NCI-H2171 (cell line): ENCODE measurements at places on chromosomes 1 and 21.

- no peak for DNase-seq
These were observed 423.3 kb upstream of the OLFM3 start for GRCh38 chr1:102420034-102420433.

GRCh38 chr1:33494929-33495328, 22.5 kb downstream of the ZSCAN20 start:
- DNase-seq: no peak

GRCh38 chr1:7743346-7743745, 27.8 kb upstream of the VAMP3 start:
- no peak for DNase-seq

DNA sequence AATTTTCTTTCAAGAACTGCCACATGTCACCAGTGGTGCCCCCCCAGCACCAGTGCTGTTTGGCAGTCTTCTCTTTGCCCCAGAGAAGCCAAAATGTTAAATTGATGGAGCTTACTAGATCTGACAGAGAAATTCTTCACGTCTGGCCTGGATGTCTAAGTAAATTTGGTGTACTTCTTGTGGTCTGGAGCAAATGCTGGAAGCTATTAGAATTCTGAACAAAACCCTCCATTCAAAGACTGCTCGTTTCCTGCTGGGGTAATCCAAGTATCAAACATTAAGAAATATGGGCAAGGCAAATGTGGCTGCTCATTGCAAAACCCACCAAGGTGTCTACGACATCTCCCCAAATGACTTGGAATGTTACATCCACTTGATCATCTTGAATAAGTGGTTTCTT, 92.3 kb downstream of the ROR1 start:
- DNase-seq: no peak

DNA sequence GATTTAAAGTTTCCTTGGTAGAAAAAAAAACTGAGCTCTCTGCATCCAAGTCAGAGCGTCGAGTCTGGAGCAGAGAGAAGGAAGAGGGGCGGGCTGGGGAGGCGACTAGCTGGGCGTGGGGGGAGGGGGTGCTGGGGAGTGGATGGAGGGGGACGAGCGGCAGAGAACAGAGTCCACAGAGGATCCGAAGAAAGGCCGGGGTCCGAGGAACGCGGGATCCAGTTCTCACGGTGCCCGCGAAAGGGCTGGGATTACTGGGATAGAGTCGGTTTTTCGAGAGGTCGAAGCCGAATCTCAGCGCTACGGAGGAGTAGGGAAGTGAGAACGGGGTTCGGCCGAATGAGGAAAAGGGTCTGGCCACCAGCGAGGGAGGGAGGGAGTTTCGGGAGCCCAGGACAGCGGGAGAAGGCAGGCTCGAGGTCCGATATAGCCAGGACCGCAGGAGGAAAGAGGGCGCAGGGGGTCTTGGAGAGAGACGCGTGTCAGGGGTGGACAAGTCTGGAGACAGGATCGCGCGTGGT, 665 bp downstream of the DAB1 start:
- peak; percentile 12 for DNase-seq

GRCh38 chr1:93554883-93555872, 107.3 kb downstream of the FNBP1L start:
- DNase-seq: no peak

DNA sequence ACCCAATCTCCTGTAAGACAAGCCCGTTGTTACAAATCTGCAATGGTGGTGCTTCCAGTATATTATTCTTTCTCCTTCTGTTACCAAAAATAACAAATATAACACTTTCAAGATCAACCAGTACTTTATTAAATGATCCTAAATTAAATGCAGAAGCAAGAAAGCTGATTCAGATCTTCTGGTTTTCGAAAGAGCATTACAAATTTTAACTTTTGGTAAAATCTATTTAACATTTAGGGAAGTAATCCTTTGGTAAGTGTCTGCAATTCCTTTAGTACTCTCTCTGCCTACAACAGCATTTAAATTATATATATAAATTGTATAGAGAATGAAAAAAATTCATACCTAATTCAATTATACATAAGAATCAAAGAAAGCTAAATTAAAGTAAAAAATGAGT, 198.6 kb upstream of the HMCN1 start:
- no peak for DNase-seq

- no peak for DNase-seq
These were observed 8.3 kb upstream of the C8B start for GRCh38 chr1:56973923-56974742.

DNA sequence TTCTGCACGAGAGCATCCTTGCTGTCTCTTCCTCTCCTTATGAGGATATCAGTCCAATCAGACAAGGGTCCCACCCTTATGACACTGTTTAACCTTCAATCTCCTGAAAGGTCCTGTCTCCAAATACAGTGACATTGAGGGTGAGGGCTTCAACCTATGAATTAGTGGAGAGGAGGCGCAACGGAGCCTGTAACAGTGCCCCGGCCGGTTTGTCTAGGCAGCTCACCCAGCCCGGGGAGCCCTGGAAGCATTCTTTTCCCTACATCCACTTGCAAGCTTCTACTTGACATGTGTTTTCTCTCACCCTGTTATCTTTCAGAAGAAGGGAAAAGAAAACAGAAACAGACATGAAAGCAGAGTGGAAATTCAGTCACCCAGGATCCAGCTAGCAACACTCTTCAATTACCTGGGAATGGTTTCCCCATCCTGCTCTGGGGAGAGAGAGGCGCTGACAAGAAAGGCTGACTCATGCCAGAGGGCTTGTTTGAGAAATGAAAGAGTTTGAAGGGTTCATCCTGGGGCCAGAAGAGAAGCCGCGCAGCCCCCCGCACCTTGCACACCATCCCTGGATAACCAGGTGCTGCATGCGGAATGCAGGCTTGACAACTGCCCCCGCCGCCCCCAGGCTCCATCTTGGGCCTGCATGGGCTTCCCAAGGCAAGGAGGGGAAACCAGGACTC, 394.9 kb downstream of the NPHP4 start:
- no peak for DNase-seq

DNA sequence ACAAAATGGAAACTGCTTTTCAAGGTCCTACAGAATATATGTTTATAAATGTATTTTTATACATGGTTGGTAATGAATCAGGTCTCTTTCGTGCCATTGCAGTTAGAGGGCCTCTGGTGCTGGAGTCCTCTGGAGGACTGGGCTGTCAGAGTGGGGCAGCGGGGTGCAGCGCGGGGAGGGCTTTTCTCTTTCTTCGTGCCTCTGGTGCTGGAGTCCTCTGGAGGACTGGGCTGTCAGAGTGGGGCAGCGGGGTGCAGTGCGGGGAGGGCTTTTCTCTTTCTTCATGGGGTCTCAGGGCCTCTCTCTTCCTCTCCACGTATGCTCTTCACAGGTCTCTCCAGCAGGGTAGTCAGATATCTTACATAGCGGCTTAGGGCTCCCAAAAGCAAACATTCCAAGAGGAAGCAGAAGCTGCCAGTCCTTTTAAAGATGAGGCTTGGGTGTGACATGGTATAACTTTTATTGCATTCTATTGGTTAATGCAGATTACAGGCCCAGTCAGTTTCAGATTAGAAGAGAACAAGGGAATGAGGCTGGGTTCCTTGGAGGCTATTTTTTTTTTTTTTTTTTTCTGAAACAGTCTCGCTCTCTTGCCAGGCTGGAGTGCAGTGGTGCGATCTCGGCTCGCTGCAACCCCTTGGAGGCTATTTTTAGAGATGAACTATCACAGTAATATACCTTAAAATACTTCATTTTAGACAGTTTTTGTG, 13.1 kb downstream of the SDCCAG8 start:
- no peak for DNase-seq

DNA sequence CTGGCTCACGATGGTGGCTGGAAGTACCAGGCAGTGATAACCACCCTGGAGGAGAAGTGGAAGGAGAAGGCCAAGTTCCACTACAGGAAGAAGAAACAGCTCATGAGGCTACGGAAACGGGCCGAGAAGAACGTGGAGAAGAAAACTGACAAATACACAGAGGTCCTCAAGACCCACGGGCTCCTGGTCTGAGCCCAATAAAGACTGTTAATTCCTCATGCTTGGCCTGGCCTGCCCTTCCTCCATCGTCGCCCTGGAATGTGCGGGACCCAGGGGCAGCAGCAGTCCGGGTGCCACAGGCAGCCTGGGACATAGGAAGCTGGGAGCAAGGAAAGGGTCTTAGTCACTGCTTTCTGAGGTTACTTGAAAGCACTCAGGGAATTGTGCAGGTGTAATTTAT, 10.8 kb downstream of the IL24 start:
- no peak for DNase-seq

DNA sequence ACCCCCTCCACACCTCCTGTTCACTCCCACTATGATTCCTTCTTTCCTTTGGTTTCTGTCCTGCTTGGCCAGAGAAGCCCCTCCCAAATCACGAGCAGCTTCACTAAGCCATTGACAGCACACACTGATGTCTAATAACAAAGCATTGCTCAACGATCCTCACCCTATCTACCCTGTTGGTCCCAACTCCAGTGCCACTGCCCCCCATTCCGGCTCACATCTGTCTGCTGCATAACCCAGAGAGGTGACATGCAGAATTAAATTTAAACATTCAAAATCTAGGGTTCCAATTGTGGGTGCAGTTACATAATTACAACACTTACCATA, 236.9 kb downstream of the TTLL7 start:
- no peak for DNase-seq

DNA sequence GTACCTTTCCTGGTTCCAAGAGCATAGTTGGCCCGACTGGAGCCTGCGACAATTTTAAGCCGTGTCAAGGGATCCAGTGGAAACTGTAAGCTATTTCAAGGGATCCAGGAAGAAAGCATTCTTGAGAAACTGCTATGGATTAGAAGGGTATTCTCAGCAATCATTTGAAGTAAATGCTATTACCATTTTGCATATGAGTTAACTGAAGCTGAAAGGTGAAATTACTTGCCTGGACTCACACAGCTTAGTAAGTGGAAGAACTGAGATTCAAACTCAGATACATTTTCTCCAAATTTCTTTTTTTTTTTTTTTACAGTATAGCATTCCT, 589 bp downstream of the ZNF684 start:
- DNase-seq: no peak

DNA sequence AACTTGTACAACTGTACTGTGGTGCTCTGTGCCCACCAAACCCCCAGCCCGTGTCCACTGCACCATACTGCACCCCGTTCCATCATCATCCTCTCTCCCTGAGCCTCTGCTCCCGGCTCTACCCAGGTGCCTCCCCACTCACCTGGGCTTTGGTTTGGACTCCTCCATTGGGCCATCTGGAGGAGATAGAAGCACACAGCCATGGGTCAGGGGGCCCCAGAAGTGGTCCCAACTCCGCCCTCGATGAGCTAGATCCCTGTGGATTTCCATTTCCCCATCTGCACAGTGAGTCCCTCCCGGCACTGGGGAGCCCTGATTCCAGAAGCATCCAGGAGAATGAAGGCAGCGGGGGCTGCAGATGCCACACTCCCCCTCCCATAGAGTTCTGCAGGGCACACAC, 10.8 kb downstream of the TNNT2 start:
- DNase-seq: no peak

DNA sequence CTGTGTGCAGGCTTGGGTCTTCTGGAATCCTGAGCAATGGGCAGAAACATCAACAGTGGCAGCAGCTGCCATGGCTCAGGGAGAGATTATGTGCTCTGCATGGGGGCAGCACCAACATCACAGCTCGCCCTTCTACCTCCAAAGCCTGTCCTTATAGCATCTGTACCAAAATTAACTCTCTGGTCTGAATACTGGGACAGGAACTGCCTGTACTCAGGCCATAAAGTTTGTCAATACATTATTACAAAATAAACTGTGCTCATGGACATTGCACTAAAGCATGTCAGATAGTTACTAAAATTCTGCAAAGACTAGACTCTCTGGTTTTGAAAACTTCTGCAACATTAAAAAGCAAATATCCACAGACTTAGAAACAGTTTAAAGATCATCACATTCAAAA, 91.6 kb downstream of the ZC3H11B start:
- no peak for DNase-seq

- peak; percentile 74 for DNase-seq
These were observed 65.5 kb downstream of the UBE2U start for GRCh38 chr1:64268653-64269557.

DNA sequence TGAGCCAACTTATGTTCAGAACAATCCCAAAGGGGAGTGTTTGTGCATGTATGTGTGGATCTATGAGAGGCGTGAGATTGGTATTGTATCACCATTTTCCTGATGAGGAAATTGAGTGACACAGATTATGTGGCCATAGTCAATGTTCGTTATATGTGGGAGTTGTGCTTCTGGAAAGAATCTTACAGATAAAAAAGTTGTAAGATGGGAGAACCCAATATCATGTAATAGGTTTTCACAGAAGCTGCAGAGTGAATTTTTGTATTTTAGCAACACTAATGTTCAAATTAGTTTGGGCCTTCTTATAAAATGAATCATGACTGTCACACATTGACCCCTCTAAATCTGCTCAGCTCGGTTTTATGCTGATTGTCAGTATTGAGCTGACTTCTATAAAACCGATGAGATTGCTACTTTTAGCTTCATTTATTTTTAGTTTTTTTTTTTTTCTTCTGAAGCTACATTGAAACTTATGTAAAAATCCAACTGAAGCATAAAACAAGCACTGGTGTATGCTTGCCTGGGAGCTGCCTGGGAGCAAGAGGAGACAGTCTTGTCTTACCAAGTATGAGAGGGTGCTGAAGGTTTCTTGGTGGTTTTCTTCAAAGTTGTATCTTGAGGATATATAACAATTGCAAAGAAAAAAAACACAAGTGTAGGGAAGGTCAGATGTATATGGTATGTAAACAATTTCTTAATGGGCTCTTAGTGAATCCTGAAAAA, 4.1 kb downstream of the RWDD3 start:
- no peak for DNase-seq

DNA sequence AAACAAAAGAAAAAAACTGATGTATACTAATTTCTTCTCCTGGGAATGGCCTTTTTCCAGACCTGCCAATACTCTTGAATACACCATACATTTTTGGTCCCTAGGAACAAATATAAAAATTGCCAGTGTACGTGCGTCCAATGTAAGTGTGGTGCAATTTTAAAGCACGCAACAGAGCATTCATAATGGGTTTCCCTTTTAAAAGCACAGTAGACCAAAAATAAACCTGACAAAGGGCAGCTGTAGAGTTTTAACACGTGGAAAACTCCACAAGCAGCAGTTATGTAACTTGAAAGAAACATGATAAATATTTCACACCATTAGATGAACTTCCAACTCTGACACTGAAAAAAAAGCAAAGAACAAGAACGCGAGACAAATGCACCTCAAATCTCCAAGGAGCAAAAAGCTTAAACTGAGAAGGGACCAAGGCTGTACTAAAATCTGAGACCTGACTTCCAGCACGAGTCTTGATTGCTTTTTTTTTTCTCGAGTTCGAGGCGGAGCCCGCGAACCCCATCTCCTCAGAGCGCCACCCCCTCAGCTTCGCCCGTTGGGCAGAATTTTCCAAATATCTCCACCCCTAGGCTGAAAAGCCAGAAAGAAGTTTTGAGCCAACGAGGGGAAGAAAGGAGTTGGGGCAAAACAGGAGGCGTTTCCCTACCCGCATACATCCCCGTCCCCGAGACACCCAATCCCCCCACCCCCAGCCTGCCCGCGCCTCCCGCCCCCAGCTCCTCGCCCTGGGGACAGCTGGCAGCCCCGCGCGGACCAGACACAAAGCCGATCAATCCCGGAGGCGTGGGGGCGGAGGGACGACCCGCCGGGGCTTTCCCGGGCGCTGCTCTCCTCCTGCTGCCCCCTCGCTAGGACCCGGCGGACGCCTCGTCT, at the start of gene JAM2:
Gene JAM2, plus strand, starts transcription at position 599 of the 891 bp plus-strand sequence. CDS start 564 bp downstream, outside the sequence.
- DNase-seq: peak; percentile 54

- DNase-seq: no peak
These were observed 356.9 kb upstream of the ADGRL4 start for GRCh38 chr1:79363430-79363829.

GRCh38 chr21:31895077-31895835, 22.4 kb downstream of the HUNK start:
- DNase-seq: no peak

GRCh38 chr1:18528616-18529015, 47.9 kb downstream of the KLHDC7A start:
- DNase-seq: no peak
